ENCODE measurements at places on chromosomes 12 and 14.

GRCh38 chr12:96501133-96501761, 11.9 kb downstream of the CFAP54 start:
- DNase-seq: peak; percentile 43

DNA sequence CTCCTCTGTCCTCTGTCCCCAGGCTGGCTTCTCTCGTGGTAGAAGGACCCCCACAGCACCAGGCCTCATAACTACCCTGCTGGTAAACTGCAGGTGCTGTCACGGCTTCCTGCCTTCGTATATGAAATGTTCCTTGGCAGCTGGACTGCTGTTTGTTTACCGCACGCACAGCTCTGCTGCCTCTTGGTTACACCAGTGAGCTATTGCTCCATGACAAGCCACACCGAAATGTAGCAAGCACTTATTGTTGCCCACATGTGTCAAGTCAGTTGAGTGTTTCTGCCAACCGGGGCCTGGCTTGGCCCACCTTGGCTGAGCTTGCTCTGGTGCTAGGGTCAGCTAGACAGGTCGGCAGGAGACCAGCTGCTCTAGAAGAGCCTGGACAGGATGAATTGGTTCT, 21.7 kb upstream of the TCL1B start:
- no peak for DNase-seq

DNA sequence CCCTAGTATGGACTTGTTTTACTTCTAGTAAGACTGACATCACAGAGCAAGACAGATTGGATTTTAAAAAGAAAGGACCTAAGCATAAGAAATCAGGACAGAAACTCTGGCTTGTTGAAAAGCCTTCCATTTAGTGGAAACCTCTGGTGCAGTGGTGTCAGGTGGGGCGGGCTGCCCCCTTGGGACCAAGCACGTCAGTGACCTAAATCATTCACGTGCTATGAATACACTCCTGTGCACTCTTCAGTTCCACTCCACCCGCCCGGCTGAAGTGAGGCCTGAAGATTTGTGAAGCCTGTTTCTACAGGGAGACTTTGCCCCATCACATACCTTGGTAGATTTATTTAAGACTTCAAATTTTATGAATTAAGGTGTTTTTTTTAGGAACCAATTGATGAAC, 58.2 kb upstream of the STRN3 start:
- DNase-seq: no peak

DNA sequence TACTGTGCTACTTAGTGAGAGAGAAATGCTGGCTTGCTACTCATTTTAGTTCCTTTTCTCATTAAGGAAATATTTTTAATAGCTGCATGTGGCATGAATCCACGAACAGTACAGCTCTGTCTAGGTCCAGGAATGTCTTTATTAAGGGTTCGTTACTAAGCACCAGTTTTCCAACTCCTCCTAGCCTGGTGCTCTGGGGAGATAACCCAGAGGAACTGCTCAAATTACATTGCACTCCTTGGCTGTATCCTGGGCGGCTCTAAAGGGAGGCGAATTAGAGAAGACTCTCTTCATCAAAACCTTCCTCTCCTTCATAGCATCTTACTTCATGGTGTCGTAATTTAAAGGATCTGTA, 101.3 kb downstream of the PPM1A start:
- DNase-seq: no peak

- no peak for DNase-seq
Measured at GRCh38 chr12:123948796-123949769, 23.5 kb downstream of the CCDC92 start.

DNA sequence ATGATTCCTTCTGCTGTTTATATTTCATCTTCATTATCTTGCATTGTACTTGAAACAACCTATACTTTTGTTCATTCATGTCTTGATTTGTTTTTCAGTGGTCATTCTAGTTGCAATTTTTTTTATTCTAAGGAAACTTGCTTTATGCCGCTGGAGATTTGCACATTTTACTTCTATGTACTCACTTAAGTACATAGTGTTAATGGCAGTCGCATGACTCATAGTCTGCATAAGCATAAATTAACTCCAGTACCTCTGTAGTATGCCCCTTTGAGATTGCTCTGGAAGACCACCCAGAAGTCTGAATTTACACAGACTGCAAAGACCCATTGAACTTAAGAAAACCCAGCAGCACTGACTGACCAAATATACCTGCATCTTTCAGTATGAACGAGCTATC, 77.0 kb downstream of the MSRB3 start:
- DNase-seq: peak; percentile 14

- no peak for DNase-seq
Measured at GRCh38 chr12:39626033-39626814, 6.6 kb upstream of the ABCD2 start.

GRCh38 chr12:88354691-88355090, 212.6 kb downstream of the TMTC3 start:
- DNase-seq: no peak

DNA sequence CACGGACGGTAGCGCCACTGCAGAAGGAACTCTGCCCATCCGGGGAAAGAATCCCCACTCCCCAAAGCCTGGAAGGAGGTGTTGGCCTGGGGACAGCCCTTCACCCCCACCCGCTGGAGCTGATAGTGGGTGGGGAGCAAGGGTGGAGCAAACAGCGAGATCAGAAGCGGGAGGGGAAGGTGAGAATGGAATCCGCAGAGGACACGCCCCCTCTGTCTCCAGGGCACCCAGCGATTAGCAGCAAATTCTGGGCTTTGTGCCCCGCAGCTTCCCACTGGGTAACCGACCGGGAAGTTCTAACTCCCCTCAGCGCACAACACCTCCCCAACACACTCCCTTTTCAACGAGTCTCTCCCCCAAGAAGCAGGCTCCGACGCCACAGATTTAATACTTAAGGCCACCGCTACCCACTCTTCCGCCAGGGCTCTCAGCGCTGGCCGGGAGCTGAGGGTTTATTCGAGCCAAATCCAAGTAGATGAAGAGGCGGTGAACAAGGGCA, 1.4 kb downstream of the SLC25A29 start:
- peak; percentile 52 for DNase-seq

DNA sequence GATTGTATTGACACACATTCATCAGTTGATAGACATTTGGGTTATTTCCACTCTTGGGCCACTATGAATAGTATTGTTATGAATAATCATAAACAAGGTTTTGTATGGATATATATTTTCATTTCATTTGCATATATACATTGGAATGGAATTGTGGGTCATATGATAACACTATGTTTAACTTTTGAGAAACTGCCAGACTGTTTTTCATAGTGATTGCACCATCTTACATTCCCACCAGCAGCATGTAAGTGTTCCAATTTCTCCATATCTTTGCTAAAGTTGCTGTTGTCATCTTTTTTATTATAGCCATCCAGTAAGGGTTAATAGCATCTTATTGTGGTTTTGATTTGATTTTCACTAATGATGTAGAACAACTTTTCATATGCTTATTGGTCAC, 198.5 kb upstream of the PPFIA2 start:
- no peak for DNase-seq

DNA sequence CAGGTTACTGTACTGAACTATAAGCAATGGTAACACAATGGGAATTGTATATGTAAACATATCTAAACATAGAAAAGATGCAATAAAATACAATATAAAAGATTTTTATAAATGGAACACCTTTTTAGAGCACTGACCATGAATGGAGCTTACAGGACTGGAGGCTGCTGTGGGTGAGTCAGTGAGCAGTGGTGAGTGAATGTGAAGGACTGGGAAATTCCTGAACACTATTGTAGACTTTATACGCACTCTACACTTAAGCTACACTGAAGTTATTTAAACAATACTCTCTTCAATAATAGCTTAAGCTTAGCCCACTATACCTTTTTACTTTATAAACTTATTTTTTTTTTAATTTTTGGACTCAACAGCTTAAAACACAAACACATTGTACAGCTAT, 313.5 kb downstream of the KCNC2 start:
- DNase-seq: no peak

GRCh38 chr12:1696800-1697199, 5.9 kb downstream of the ADIPOR2 start:
- no peak for DNase-seq

DNA sequence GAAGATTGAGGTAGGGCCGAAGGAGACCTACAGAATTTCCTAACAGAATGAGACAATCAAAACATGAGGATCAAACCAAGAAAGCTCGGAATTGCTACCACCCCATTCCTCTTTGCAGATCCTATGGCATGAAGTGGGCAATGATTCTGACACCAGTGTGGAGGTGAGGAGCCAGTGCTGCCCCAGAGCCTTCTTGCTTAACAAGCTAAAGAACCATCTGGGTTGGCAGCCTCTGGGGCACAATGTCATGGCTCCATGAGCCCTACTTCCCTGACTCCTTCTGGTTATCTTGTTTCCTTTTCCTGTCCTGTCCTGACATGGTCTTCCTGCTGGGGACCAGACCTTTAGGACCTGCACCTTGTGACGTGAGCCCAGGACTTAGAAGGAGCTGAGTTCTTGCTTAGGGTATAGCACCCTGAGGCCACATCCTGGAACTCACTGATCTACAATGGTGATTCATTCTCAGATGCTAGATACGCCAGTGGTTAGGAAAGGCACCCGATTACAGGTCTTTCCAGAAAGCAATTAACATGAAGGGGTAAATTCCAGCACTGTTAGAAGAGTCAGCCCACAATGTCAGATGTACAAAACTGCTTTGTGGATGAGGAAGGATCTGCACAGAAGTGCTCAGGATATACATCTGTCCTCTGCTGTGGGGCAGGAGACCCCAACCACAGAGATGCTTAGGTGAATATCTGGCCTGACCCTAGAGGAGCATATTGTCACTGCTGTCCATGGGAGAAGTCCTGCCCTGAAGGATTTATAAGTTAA, 324.2 kb downstream of the ZFP36L1 start:
- peak; percentile 60 for DNase-seq

DNA sequence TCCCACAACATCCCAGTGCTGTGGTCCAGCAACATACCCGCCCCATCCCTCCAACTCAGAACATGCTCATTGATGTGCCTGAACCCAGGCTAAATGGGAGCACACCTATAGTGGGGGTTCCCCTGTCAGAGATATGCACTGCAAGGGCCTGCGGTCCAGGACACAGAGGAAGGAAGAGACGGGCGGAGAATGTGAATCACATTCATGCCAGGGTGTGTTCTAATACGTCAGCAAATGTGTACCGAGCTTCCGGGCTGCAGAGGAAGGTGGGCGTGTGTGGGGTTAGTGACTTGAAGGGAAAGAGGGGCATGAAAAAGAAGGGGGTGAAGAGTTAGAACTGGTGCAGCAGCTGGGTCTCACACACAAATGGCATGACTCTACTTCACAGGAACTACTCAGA, 83.7 kb downstream of the DPF3 start:
- DNase-seq: no peak

- DNase-seq: no peak
Measured at GRCh38 chr12:32489070-32489469, 89.7 kb downstream of the FGD4 start.

DNA sequence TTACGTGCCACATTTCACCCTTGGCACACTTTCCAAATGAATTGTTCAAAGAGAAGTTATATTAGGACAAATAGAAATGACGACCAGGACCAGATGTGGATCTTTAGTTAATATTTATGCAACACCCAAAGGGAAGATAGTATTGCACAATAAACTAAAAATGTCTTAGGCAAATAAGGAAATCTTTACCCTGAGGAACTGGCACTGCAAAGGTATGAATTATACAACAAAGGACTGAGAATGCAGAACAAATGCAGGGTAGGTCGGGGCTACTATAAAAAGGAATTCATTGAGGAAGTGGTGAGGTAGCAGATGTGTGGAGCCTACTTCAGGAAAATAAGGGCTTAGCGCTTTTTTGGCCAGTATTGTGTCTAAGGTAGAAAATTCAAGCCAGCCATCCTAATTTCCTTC, 3.9 kb upstream of the TMTC2 start:
- DNase-seq: peak; percentile 79

DNA sequence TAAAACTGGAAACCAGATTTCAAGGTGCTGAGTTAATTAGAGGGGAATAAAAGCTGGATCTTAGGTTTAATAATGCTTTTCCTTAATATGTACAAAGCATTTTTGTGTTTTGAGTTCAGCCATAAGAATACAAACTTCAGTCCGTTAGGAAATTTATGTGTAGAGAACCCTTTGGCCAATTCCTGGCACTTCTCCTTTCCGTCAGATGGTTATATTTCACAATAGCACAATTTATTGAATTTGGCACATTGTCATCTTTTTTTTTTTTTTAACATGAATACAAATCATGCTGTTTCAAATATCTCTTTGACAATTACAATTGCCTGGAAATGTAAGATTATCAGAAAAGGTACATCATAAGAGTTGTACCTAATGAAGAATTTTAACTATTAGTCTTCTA, 56.2 kb upstream of the DDHD1 start:
- no peak for DNase-seq

GRCh38 chr14:84225268-84225667, 1304.7 kb upstream of the FLRT2 start:
- DNase-seq: no peak
